ENCODE measurements at places on chromosomes 11 and 22. TPM values are rescaled to one million over a fixed set of nuclear protein-coding genes. Genes with fewer than 3 reads are reported as not detected.

GRCh38 chr11:22930816-22931594 is 70.7 kb upstream of the CCDC179 start:
- H3K36me3 ChIP-seq: no peaks in the 10 kb centered on the region
- H3K27ac ChIP-seq: no peak overlapping the region
- no peak for DNase-seq
- no peaks in the 10 kb centered on the region for H3K27me3 ChIP-seq
- H3K4me1 ChIP-seq: no peaks in the 10 kb centered on the region
- no peak overlapping the region for H3K4me3 ChIP-seq

Gene PI4KA
- total RNA-seq: 63.5 TPM

DNA sequence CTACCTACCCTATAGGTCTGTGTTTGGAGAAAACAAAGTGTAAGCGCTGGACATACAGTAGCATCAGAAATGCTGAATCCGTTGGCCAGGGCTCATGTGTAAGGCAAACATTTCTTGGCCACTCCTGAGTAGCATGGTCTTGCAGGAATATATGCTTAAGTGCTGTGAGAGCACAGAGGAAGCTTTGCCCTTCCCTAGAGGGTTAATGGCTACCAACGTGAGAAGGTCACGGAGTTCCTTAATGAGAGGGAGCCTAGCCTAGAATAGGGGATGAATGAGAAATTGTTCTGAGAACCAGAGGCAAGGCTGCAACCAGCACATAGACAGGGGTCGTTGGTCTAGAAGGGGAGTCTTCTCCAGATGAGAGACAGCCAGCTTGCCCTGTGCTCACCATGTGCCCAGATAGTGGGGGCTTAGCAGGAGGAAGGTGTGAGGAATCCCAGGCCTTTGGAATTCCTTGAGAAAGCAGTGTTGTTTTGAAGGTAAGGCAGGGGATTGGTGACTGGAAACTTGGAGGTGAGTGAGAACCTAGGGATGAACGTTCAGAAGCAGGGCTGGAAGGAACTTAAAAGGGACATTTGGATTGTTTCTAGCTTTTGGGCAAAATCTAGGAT is 29.5 kb downstream of the RCOR2 start:
- no peaks in the 10 kb centered on the region for H3K4me1 ChIP-seq
- H3K36me3 ChIP-seq: no peaks in the 10 kb centered on the region
- H3K27me3 ChIP-seq: no peaks in the 10 kb centered on the region
- no peak for DNase-seq
- H3K4me3 ChIP-seq: no peak overlapping the region

- H3K36me3 ChIP-seq: no peaks in the 10 kb centered on the region
- no peak for DNase-seq
- H3K4me1 ChIP-seq: no peaks in the 10 kb centered on the region
- no peak overlapping the region for H3K4me3 ChIP-seq
- no peak overlapping the region for H3K27ac ChIP-seq
Measured at GRCh38 chr11:17498475-17498874, 21.8 kb upstream of the ABCC8 start.

GRCh38 chr11:126604461-126604860 is 249.0 kb downstream of the ST3GAL4 start:
- peaks cover 4% of the 10 kb centered on the region for H3K27me3 ChIP-seq
- no peak for DNase-seq
- no peaks in the 10 kb centered on the region for H3K36me3 ChIP-seq
- H3K4me3 ChIP-seq: no peak overlapping the region

Gene C22orf15
- total RNA-seq: not detected

GRCh38 chr11:19571906-19572305 is 140.7 kb upstream of the NAV2 start:
- H3K4me3 ChIP-seq: no peak overlapping the region
- DNase-seq: no peak
- peaks cover 55% of the 10 kb centered on the region for H3K4me1 ChIP-seq
- H3K27ac ChIP-seq: no peak overlapping the region

DNA sequence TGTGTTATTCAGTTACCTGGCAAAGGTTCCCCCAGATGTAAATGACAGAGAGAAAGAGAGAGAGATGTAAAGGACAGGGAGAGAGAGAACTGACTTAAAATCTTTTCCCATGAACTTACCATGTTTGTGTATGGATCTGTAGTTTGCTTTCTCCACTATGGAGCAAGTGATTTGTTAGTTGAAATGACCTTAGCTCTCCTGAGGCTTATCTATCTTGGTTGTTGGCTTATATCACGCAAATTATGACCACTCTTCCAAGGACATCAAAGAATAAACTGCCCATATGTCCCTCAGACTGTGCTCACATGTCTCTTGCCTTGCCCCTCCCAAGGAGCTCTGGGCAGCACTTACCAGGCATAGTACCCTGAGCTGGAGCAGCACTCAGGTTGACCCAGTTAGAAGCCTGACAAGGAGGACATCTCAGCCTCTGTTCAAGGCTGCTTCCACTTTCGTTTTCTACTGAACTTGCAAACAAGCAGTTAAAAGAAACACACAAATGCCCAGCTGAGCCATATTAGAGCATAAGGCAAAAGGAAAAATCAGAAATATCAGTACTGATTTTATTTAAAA is 95.3 kb upstream of the RCN1 start:
- H3K4me3 ChIP-seq: no peak overlapping the region
- no peaks in the 10 kb centered on the region for H3K27me3 ChIP-seq
- H3K4me1 ChIP-seq: no peaks in the 10 kb centered on the region
- H3K36me3 ChIP-seq: no peaks in the 10 kb centered on the region
- H3K27ac ChIP-seq: no peak overlapping the region

Gene CARS1
- 34.6 TPM for total RNA-seq

GRCh38 chr11:129493746-129494145 is 118.1 kb downstream of the BARX2 start:
- H3K4me1 ChIP-seq: no peaks in the 10 kb centered on the region
- H3K27ac ChIP-seq: no peak overlapping the region
- no peak overlapping the region for H3K4me3 ChIP-seq

DNA sequence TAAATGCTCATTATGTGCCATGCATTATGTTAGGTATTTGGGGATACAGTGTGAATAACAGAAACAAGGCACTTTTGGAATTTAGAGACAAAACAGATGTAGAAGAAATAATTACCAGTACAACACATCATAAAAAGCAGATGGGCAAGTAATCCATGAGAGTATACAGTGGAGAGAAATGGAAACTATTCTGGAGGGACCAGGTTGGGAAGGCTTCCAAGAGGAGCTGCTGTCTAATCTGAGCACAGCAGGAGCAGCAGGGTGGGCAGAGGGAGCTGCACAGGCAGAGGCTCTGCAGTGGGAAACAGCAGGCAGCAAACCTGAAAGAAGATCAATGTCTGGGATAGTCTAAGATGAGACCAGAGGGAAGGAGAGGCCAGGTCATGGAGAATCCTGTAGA is 268.7 kb upstream of the CCDC90B start:
- DNase-seq: no peak
- no peaks in the 10 kb centered on the region for H3K36me3 ChIP-seq
- H3K4me1 ChIP-seq: no peaks in the 10 kb centered on the region
- H3K27me3 ChIP-seq: no peaks in the 10 kb centered on the region
- H3K4me3 ChIP-seq: no peak overlapping the region

GRCh38 chr11:61480994-61481335 is 27.6 kb upstream of the LRRC10B start:
- H3K36me3 ChIP-seq: no peaks in the 10 kb centered on the region
- peaks cover 6% of the 10 kb centered on the region for H3K27me3 ChIP-seq
- DNase-seq: no peak

Gene MTA2
- 60.9 TPM for total RNA-seq

- no peak overlapping the region for H3K4me3 ChIP-seq
- DNase-seq: no peak
- peaks cover 14% of the 10 kb centered on the region for H3K4me1 ChIP-seq
- H3K36me3 ChIP-seq: no peaks in the 10 kb centered on the region
- H3K27ac ChIP-seq: no peak overlapping the region
- no peaks in the 10 kb centered on the region for H3K27me3 ChIP-seq
Measured at GRCh38 chr22:38572065-38572464, 2.1 kb upstream of the DMC1 start.

Gene CHADL
- 16.2 TPM for total RNA-seq

- no peaks in the 10 kb centered on the region for H3K27me3 ChIP-seq
- no peak overlapping the region for H3K27ac ChIP-seq
- H3K4me3 ChIP-seq: no peak overlapping the region
- no peaks in the 10 kb centered on the region for H3K4me1 ChIP-seq
Measured at GRCh38 chr11:130706572-130706971, 209.7 kb downstream of the SNX19 start.

DNA sequence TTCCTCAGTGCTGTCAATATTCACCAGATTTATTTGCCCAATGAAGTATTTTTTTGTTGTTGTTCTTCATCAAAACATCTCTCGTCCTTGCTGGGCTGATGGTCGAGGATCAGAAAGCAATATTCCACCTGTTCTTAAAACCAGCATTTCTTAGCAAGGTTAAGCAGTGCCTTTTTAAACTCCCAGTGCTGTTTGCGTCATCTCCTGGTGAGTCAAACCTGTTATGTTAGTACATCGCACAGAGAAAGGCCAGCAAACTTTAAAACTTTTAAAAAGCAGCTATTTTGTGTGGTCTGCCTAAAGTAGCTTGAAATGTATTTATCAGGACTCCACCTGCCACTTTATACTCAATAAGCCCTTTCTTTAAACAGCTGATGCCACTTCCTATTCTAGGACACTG is 802.0 kb downstream of the KCNA4 start:
- no peaks in the 10 kb centered on the region for H3K36me3 ChIP-seq
- no peaks in the 10 kb centered on the region for H3K27me3 ChIP-seq
- no peak for DNase-seq
- H3K27ac ChIP-seq: no peak overlapping the region
- H3K4me1 ChIP-seq: no peaks in the 10 kb centered on the region

- H3K4me1 ChIP-seq: no peaks in the 10 kb centered on the region
- H3K27ac ChIP-seq: no peak overlapping the region
- H3K4me3 ChIP-seq: no peak overlapping the region
- H3K27me3 ChIP-seq: no peaks in the 10 kb centered on the region
- no peak for DNase-seq
Measured at GRCh38 chr11:115168229-115168671, 336.0 kb downstream of the CADM1 start.

Gene TEF
- 22.4 TPM for total RNA-seq

Gene MAP6
- total RNA-seq: 22.5 TPM

Gene GAL
- 11.8 TPM for total RNA-seq

Gene LRRC74B
- not detected for total RNA-seq

GRCh38 chr11:100629671-100630070 is 57.4 kb upstream of the ARHGAP42 start:
- no peak overlapping the region for H3K4me3 ChIP-seq
- H3K27me3 ChIP-seq: no peaks in the 10 kb centered on the region
- no peak overlapping the region for H3K27ac ChIP-seq
- H3K36me3 ChIP-seq: no peaks in the 10 kb centered on the region
- no peak for DNase-seq

Gene MS4A4A
- total RNA-seq: 41.3 TPM

Gene DDB1
- 101 TPM for total RNA-seq

Gene CASP5
- not detected for total RNA-seq

DNA sequence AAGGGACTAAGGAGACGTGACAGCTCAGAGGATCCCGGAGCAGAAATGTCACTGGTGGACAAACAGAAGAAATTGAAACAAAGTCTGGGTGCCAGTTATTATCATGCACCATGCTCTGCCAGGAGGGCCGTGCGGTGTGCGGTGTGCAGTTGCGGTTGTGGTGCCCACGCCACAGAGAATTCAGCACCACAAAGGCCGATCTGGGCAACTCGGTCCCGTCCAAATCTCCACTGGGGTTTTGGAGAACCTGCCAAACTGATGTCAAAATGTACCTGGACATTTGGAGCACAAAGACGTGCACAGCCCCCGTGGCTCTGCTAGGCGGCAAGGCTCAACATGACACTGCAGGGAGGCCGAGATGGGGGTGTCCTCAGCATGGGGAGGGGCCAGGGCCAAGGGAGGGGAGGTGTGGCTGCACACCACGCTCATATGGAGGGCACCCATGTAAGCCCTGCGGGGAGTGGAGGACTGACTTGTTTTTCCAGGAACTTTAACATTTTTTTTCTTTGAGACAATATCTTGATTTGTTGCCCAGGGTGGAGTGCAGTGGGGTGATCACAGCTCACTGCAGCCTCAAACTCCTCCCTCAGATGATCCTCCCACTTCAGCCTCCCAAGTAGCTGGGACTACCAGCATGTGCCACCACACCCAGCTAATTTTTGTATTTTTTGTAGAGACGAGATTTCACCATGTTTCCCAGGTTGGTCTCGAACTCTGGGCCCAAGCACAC is 39.4 kb downstream of the GNB1L start:
- H3K27ac ChIP-seq: no peak overlapping the region
- DNase-seq: no peak
- no peaks in the 10 kb centered on the region for H3K27me3 ChIP-seq
- H3K36me3 ChIP-seq: no peaks in the 10 kb centered on the region
- no peaks in the 10 kb centered on the region for H3K4me1 ChIP-seq

Gene FXYD6
- total RNA-seq: 286 TPM

Gene MPZL2
- total RNA-seq: 8.6 TPM

- no peak overlapping the region for H3K4me3 ChIP-seq
- no peak overlapping the region for H3K27ac ChIP-seq
- no peaks in the 10 kb centered on the region for H3K4me1 ChIP-seq
- no peaks in the 10 kb centered on the region for H3K36me3 ChIP-seq
Measured at GRCh38 chr11:131884461-131885073, 514.2 kb downstream of the NTM start.

Gene RPS6KA4
- total RNA-seq: 24.1 TPM

Gene PAMR1
- 19.7 TPM for total RNA-seq

Gene AQP11
- not detected for total RNA-seq

- no peaks in the 10 kb centered on the region for H3K4me1 ChIP-seq
- H3K27me3 ChIP-seq: no peaks in the 10 kb centered on the region
- no peak overlapping the region for H3K27ac ChIP-seq
- H3K36me3 ChIP-seq: no peaks in the 10 kb centered on the region
- no peak overlapping the region for H3K4me3 ChIP-seq
- no peak for DNase-seq
Measured at GRCh38 chr11:85184721-85185120, 442.4 kb downstream of the DLG2 start.

- H3K27me3 ChIP-seq: no peaks in the 10 kb centered on the region
- no peak overlapping the region for H3K4me3 ChIP-seq
- peak overlapping the region; percentile 100 for H3K27ac ChIP-seq
- peaks cover 100% of the 10 kb centered on the region for H3K4me1 ChIP-seq
- H3K36me3 ChIP-seq: no peaks in the 10 kb centered on the region
- DNase-seq: no peak
Measured at GRCh38 chr22:36369004-36369921, 18.5 kb downstream of the MYH9 start.

Gene OR4D9
- not detected for total RNA-seq

- H3K36me3 ChIP-seq: no peaks in the 10 kb centered on the region
- H3K27me3 ChIP-seq: no peaks in the 10 kb centered on the region
- no peak for DNase-seq
- H3K27ac ChIP-seq: peak overlapping the region; percentile 42
- no peak overlapping the region for H3K4me3 ChIP-seq
Measured at GRCh38 chr11:26976389-26976788, 17.5 kb upstream of the FIBIN start.
